Left lung (tissue), 14 donors: ENCODE measurements at places on chromosomes 3 and 15. TPM values are rescaled to one million over a fixed set of nuclear protein-coding genes. Genes with fewer than 3 reads are reported as not detected.
A peak's percentile ranks its signal among the peaks of the same experiment; 100 is the strongest.

GRCh38 chr3:39150803-39151631, 2.4 kb downstream of the CSRNP1 start:
- peaks cover 73% of the 10 kb centered on the region for H3K4me1 ChIP-seq
- peak overlapping the region; percentile 93 for H3K4me3 ChIP-seq
- peak; percentile 75 for DNase-seq
- H3K27ac ChIP-seq, result peak overlapping the region; percentile 99
- no peaks in the 10 kb centered on the region for H3K27me3 ChIP-seq

DNA sequence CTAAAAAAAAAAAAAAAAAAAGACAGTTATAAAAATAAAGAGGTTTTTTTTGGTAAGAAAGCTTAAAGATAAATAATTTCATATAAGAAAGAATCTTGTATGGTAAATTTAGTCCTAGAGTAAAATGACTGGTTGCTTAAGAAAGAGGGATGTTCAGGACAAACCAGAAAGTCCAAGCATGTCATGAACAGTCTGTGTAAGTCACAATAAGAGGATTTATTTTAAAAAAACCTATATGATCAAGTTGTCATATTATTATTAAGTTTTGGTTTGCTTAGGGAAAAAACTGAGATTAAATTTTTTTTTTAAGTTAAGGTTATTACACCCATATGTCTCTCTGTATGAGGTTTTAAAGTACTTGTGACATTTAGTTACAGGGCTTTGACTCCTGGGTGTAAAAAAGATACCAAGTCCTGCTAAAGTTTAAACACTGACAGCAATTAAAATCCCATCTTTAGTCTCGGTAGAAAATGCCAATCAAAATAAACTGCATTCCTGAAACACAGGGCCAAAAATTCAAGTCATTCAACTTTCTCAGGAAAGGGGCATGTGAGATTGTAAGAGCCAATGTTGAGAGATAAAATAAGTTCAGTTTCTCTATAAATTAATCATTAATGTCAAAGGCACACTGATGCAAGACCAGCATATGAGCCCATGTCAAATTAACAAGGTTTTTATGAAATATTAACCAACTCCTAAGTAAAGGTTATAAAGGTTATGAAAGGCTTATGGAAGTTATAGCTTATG, 8.5 kb upstream of the BDH1 start:
- H3K4me1 ChIP-seq, result no peaks in the 10 kb centered on the region
- no peak for DNase-seq
- no peak overlapping the region for H3K27ac ChIP-seq
- H3K36me3 ChIP-seq, result no peaks in the 10 kb centered on the region
- H3K27me3 ChIP-seq, result no peaks in the 10 kb centered on the region

GRCh38 chr3:16904423-16905417, 20.0 kb downstream of the PLCL2 start:
- DNase-seq, result no peak
- peaks cover 37% of the 10 kb centered on the region for H3K4me1 ChIP-seq
- H3K36me3 ChIP-seq, result no peaks in the 10 kb centered on the region
- H3K27ac ChIP-seq, result peak overlapping the region; percentile 15
- H3K27me3 ChIP-seq, result no peaks in the 10 kb centered on the region
- no peak overlapping the region for H3K4me3 ChIP-seq

GRCh38 chr3:169363318-169364265, 299.9 kb downstream of the MECOM start:
- no peaks in the 10 kb centered on the region for H3K36me3 ChIP-seq
- no peak overlapping the region for H3K4me3 ChIP-seq
- H3K27ac ChIP-seq, result no peak overlapping the region
- DNase-seq, result no peak
- H3K4me1 ChIP-seq, result no peaks in the 10 kb centered on the region

- no peaks in the 10 kb centered on the region for H3K4me1 ChIP-seq
- H3K27ac ChIP-seq, result no peak overlapping the region
- no peaks in the 10 kb centered on the region for H3K36me3 ChIP-seq
- H3K27me3 ChIP-seq, result no peaks in the 10 kb centered on the region
- H3K4me3 ChIP-seq, result no peak overlapping the region
- DNase-seq, result no peak
Measured at GRCh38 chr3:187902936-187903335, 157.7 kb upstream of the BCL6 start.

DNA sequence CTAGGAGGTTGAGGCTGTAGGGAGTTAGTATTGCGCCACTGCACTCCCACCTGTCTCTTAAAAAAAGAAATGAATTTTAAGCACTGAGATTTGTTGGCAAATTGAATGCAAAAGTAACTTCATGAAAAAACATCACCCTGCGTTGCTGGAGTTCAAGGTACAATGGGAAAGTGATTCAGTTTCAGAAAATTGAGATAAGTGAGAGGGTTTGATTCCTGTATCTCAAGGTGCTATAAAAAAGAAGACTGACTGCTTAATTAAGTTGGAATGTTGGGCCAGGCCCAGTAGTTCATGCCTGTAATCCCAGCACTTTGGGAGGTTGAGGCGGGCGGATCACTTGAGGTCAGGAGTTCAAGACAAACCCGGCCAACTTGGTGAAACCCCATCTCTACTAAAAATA, 39.1 kb downstream of the IQGAP1 start:
- H3K36me3 ChIP-seq, result no peaks in the 10 kb centered on the region
- no peaks in the 10 kb centered on the region for H3K27me3 ChIP-seq
- H3K4me3 ChIP-seq, result no peak overlapping the region
- peaks cover 7% of the 10 kb centered on the region for H3K4me1 ChIP-seq
- H3K27ac ChIP-seq, result no peak overlapping the region

- H3K4me1 ChIP-seq, result no peaks in the 10 kb centered on the region
- H3K27me3 ChIP-seq, result no peaks in the 10 kb centered on the region
- no peak for DNase-seq
- no peaks in the 10 kb centered on the region for H3K36me3 ChIP-seq
- H3K27ac ChIP-seq, result no peak overlapping the region
Measured at GRCh38 chr15:39232512-39232911, 348.4 kb upstream of the THBS1 start.

DNA sequence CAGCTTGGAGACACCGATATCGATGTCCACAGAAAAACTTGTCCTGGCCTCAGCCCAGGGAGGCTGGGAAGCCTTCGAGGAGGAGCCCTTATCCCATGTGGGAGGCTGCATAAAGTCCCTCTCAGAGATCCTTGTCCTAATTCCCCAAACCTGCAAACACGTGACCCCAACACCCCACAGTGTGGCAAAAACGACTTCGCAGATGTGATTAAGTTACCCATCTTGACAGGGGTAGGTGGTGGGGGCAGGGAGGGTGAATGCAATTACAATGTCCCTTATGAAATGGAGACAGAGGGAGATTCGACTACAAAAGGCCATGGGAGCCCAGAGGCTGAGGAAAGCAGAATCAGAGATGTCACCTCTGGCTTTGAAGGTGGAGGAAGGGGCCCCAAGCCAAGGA, 2.3 kb upstream of the TLR9 start:
- H3K36me3 ChIP-seq, result no peaks in the 10 kb centered on the region
- no peak for DNase-seq
- no peaks in the 10 kb centered on the region for H3K4me1 ChIP-seq

GRCh38 chr15:93247466-93248121, 158.6 kb upstream of the RGMA start:
- no peaks in the 10 kb centered on the region for H3K27me3 ChIP-seq
- H3K4me1 ChIP-seq, result peaks cover 58% of the 10 kb centered on the region
- no peak overlapping the region for H3K27ac ChIP-seq
- no peak overlapping the region for H3K4me3 ChIP-seq
- no peaks in the 10 kb centered on the region for H3K36me3 ChIP-seq

DNA sequence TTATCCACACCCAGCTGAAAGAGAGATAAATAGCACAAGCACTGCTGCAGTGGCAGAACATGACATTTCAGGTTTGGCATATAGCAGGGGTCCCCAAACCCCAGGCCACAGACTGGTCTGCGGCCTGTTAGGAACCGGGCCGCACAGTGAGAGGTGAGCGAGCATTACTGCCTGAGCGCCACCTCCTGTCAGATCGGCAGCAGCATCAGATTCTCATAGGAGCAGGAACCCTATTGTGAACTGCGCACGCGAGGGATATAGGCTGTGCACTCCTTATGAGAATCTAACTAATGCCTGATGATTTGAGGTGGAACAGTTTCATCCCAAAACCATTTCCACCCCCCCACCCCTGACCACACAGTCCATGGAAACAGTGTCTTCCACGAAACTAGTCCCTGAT, 54.6 kb downstream of the CCR4 start:
- H3K4me3 ChIP-seq, result no peak overlapping the region
- H3K36me3 ChIP-seq, result no peaks in the 10 kb centered on the region
- H3K27ac ChIP-seq, result no peak overlapping the region
- DNase-seq, result no peak

- no peaks in the 10 kb centered on the region for H3K36me3 ChIP-seq
- no peaks in the 10 kb centered on the region for H3K4me1 ChIP-seq
- H3K27ac ChIP-seq, result no peak overlapping the region
- no peak for DNase-seq
- no peak overlapping the region for H3K4me3 ChIP-seq
Measured at GRCh38 chr15:36024031-36024688, 478.2 kb upstream of the DPH6 start.

DNA sequence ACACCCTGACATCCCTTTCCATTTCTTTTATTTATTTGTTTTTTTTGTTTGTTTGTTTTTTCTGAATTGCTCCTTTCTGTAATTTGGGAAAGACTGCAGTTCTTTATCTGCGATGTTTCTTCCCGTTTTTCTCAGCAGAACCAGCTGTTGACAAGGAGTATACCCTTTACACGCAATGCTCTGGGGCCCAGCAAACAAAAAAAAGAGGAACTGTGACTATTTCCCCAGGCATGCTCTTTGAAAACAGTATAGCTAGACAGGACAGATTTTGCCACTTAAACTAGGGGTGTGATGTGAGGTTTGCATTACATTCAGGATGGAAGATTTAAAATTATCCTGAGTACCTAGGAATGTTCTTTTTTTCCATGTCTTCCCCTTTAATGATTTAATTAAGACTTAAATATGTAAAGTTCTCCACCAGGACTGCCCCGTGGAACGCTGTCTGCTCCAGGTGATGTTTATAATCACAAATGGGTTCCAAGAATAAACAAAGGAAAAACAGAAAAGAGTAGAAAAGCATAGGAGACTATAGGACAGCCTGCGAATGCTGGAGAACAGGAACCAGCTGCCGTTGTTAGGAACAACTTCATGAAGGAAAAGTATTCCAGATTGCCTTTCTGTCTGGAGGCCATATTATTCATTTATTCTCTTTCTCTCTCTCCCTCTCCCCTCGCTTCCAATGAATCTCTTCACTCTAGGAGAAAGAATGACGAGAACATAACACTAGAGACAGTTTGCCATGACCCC, 43.3 kb downstream of the TGFBR2 start:
- H3K36me3 ChIP-seq, result peaks cover 97% of the 10 kb centered on the region
- peak overlapping the region; percentile 57 for H3K27ac ChIP-seq
- no peak overlapping the region for H3K4me3 ChIP-seq
- H3K4me1 ChIP-seq, result peaks cover 84% of the 10 kb centered on the region

DNA sequence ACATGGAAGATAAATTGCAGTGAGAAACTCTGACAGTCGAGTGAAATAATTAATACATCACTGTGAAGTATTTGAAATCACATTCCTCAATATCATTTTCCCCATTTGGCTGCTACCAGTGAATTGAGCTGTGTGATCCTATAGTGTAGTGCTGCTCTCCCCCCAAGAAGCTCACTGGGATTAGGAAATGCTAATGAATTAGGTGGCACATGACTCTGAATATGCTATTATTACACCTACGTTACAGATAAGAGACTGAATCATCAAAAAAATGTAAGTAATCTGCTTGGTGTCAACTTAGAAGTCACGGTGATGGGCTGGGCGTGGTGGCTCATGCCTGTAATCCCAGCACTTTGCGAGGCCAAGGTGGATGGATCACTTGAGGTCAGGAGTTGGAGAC, 34.7 kb upstream of the SYNM start:
- no peak overlapping the region for H3K4me3 ChIP-seq
- no peaks in the 10 kb centered on the region for H3K4me1 ChIP-seq
- no peaks in the 10 kb centered on the region for H3K36me3 ChIP-seq
- no peak overlapping the region for H3K27ac ChIP-seq
- no peak for DNase-seq

GRCh38 chr15:22887157-22887951, 48.9 kb downstream of the NIPA2 start:
- H3K27ac ChIP-seq, result peak overlapping the region; percentile 36
- H3K27me3 ChIP-seq, result no peaks in the 10 kb centered on the region
- H3K36me3 ChIP-seq, result no peaks in the 10 kb centered on the region
- no peak for DNase-seq

GRCh38 chr15:69138963-69139362, 21.5 kb upstream of the GLCE start:
- H3K27ac ChIP-seq, result no peak overlapping the region
- no peak overlapping the region for H3K4me3 ChIP-seq
- no peaks in the 10 kb centered on the region for H3K36me3 ChIP-seq
- H3K27me3 ChIP-seq, result no peaks in the 10 kb centered on the region

GRCh38 chr3:72151465-72152238, 366.7 kb upstream of the PROK2 start:
- peaks cover 4% of the 10 kb centered on the region for H3K4me1 ChIP-seq
- H3K4me3 ChIP-seq, result no peak overlapping the region
- no peak overlapping the region for H3K27ac ChIP-seq
- no peaks in the 10 kb centered on the region for H3K27me3 ChIP-seq

DNA sequence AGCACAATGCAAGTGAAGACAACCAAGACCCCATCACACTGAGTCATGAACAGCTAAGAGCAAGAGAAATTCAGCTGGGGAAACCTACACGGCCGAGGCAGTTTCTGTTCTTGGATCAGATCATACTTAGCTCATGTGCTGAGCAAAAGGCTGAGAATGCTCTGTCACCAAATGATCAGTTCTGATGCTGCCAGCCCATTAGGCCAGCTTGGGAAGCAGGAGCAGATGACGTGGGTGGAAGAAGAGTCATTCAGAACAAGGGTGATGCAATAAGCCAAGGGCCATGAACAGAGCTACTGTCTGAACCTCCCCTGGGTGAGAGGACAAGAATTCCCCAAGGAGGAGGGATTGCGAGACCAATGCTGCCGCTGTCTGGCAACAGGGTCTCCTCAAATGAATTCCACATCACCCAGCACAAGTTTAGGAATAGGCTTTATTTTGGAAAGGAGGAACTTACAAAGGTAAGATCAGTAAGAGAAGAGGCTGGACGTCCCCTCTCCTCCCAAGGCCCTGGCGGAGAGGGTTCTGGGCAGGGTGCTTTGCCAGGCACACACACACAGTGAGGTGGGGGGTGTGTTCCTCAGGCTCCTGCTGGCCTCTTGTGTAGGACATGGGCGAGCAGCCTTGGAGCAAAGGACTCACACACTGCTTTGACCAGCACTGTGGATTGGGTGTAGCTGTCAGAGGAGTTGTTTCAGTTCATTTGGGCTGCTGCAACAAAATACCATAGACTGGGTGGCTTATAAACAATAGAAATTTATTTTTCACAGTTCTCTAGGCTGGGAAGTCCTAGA, 65.6 kb upstream of the CTXND1 start:
- no peaks in the 10 kb centered on the region for H3K36me3 ChIP-seq
- H3K27me3 ChIP-seq, result no peaks in the 10 kb centered on the region
- peak; percentile 86 for DNase-seq
- no peaks in the 10 kb centered on the region for H3K4me1 ChIP-seq
- no peak overlapping the region for H3K27ac ChIP-seq

The CYP19A1 gene
- total RNA-seq, result 7.1 TPM

The ADGRG7 gene
- not detected for total RNA-seq

The GRM7 gene
- total RNA-seq, result 0.21 TPM

The CLDN16 gene
- total RNA-seq, result 0.18 TPM

The P2RY1 gene
- 7.6 TPM for total RNA-seq

The WDR49 gene
- 1.0 TPM for total RNA-seq
